NCI-H510A treated with DMSO at 0.1 percent for 48 hours (cell line): ENCODE measurements at places on chromosomes 12 and 14.

GRCh38 chr14:70708717-70709570 is 67.2 kb downstream of the TTC9 start:
- peak; percentile 42 for DNase-seq

DNA sequence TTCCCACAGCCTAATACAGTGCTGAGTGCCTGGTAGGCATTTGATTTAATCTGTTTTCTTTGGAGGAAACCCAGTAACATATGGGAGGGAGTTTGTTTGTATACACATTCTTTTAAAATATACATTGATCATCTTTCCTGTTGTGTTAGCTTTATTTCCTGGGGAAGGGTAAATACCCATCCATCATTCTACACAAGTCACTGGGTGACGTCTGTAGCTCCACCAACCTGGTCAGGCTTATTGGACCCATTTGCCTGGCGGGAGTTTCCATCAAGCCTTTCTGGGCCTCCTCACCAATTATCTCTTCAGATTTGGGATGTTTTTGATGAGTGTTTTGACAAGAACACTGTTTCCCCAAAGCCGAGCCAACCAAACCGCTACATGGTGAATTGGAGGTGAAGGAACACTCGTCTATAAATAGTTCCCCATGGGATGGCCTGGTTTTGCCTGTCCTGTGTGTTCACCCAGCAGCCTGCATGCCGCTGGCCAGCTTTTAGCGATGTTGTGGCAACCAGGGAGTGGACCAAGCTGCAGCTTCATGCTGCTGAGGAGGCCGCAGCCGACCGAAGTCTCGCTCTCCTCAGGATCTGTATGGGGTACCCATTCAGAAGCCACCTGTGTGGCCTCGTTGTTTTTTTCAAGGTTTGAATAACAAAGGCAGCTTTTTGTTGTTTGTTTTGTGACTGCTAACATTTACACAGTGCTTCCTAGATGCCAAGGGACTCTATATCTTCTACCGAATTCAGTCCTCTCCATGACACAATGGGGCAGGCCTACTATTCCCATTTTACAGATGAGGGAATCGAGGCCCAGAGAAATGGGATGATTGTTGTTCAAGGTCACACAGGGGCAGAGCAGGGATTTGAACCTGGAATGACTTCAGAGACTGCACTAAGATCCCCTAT is 22.6 kb downstream of the PLXNC1 start:
- DNase-seq, result no peak

- DNase-seq, result no peak
Measured at GRCh38 chr14:95322651-95323050, 2.9 kb upstream of the CLMN start.

DNA sequence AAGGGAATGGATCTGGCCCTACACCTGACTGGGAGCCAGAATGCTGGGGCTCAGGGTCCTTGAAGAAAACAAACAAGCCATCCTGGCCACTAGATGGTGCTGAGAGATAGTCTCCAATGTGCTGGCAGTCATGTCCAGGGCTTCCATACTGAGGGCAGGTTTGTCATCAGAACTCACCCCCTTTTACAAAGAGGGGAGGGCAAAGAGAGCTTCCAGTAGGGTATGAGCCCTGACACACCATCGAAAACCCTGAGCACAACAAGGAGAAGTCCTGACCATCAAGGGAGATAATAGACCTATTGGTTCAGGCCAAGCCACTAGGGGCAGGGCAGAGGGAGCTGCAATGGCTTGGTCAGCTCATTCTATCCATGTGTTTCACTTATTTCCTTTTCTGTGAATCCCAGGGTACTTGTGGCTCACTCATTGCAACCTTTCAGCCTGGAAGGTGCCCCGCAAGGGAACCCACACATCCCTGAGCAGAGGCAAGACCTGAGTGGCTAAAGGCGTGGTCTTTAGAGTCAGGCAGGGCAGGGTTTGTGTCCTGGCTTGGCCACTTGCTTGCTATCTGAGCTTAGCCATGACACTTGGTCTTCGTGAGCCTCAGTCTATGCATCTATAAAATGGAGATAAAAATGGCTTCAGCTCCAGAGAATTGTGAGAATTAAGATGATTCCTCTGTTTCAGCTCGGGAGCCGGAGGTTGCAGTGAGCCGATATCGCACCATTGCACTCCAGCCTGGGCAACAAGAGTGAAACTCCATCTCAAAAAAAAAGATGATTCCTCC is 6.2 kb upstream of the PLEKHH1 start:
- peak; percentile 55 for DNase-seq

GRCh38 chr12:49866859-49867569 is 24.1 kb upstream of the BCDIN3D start:
- peak; percentile 44 for DNase-seq

- no peak for DNase-seq
Measured at GRCh38 chr12:115335048-115335447, 651.1 kb upstream of the TBX3 start.

DNA sequence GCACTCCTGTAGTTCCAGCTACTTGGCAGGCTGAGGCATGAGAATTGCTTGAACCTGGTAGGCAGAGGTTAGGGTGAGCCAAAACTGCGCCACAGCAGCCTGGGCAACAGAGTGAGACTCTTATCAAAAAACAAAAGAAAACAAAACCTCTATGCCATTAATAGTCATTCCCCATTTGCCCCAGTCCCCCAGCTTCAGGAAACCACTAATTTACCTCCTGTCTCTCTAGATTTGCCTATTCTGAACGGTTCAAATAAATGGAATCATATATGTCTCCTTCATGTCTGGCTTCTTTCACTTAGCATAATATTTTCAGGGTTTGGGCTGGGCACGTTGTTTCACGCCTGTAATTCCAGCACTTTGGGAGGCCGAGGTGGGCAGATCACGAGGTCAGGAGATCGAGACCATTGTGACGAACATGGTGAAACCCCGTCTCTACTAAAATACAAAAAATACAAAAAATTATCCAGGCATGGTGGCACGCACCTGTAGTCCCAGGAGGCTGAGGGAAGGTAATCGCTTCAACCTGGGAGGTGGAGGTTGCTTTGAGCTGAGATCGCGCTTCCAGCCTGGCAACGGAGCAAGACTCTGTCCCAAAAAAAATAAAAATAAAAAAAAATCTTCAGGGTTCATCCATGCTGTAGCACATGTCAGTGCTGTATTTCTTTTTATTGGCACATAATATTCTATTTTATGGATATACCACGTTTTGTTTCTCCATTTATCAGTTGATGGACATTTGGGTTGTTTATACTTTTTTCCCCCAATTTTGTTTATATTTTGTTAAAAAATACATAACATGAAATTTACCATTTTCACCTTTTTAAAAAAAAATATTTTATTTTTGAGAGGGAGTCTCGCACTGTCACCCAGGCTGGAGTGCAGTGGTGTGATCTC is 31.9 kb downstream of the KNTC1 start:
- no peak for DNase-seq

- DNase-seq, result no peak
Measured at GRCh38 chr14:92638904-92639303, 109.5 kb downstream of the LGMN start.

DNA sequence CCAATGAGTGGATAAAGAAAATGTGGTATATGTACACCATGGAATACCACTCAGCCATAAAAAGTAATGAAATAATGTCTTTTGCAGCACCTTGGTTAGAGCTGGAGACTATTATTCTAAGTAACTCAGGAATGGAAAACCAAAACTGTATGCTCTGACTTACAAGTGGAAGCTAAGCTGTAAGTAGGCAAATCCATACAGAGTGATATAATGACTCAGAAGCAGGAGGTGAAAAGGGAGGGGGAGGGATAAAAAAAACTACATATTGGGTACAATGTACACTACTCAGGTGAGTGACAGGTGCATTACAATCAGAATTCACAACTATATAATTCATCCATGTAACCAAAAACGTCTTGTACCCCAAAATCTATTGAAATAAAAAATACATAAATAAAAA is 15.1 kb upstream of the CLEC1A start:
- no peak for DNase-seq

DNA sequence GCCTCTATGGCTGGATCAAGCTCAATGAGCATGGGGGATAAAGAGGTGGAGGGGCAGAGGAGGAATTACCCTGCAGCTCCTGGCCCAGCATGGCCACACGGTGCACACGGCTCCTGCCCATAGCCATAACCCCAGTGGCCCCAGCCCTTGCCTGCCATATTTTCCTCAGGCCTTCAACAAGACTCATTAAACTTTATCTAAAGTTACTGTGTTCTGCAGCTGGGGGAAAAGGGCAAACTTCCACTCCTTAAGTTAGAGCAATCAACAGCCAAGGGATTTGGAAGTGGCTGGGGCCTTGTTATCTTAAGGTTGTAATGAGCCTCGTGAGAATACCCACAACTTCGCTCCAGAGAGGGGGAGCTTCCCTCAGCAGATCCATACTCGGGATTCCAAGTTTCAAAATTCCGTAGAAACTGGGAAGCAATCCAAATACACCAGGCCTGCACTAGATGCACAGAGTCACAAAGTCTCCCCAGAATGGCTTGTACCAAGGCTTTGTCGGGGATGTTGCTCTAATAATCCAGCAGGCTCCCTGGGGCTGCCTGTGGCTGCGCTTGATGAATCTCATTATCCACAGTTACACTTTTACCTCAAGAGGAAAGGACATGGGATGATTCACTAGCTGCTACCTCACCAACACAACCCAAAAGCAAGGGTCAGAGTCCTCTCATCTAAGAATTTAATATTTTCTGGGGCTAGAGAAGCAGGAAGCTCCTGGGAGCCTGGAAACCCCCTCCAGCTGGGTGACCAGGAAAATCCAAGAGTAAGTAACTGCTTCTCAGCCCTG is 13.0 kb upstream of the OR6J1 start:
- no peak for DNase-seq

DNA sequence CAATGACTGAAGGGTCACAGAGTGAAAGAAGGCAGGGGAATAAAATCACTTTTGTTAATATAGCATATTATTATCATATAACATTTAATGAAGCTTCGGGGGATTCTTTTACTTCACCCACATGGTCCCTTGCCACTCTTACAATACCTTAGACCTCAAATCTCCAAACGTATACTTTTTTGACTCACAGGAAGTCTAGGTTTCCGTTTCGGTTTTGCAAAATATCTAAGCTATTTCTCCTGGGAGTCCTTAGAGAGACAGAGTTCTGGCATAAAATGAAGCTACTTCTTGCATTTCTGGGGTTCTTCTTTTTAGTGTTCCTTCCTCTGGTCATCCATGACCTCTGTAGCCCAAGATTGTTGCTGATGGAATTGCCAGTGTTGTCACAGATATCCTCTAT is 590.5 kb upstream of the ATP2B1 start:
- no peak for DNase-seq

DNA sequence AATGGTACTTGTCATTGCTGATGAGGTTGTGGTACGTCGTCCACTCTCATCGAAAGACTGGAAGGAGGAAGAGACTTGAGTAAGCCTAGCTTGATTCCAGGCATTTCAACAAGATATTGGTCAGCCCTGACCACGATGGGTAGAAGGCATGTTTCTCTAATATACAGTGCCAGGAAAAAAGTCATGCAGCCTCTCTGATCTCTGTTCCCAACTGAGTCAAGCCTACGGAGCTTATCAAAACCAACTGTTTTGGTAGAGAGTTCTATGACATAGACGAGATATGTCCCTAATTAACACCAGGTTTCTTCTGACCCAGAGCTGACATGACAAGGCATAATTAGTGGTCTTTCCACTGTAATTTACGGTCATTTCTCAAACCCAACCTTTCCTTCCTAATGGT is 58.5 kb downstream of the NIN start:
- no peak for DNase-seq

- DNase-seq, result no peak
Measured at GRCh38 chr14:53542732-53543131, 389.6 kb upstream of the DDHD1 start.

DNA sequence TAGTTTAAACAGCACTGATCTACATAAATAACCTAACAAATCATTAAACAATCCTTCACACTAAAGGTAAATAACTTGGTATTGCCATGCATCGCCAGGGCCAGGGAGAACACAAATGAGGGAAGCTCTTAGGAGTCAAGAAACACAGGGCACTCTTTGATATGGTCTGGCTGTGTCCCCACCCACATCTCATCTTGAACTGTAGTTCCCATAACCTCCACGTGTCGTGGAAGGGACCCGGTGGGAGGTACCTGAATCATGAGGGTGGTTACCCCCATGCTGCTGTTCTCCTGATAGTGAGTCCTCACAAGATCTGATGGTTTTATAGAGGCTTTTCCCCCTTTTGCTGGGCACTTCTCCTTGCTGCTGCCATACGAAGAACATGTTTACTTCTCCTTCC is 17.3 kb downstream of the TMEM132D start:
- DNase-seq, result peak; percentile 65

DNA sequence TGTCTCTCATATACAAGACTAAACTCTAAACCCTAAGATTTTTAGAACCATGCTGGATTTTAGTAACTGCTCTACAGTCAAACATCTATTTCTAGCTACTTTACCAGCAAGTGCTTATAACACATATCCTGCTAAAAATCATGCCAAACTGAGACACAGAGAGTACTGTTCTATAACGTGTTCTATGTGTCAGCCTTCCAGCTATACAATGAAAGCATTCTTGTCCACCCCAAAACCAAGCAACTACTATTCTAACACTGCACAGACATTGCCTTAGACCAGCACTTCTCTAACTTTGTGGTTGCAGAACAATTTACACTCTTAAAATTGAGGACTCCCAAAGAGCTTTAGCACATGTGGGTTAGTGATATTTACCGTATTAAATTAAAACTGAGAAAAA is 85.7 kb downstream of the SPPL3 start:
- DNase-seq, result no peak

DNA sequence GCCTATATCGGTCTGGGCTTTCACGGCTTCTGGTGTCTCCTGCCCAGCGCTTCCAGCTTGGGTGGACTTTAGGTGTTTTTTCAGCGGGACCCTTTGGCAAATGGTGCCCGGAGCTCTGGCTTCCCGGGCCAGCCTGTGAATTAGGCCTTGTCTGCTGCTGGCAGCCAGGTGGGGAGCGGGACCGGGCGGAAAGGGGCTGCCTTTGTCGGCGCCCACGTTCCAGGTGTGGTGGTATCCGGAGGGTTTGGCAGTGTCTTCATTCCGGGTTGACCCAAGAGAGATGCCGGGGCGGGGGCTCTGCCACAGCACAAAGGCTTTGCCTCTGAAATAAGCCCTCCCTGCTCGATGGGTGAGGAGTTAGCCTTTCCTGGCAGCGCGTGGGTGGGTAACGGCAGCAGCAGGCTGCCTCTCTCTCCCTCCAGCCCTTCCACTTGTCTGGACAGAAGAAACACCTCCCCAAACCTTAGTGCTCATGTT is 9.5 kb downstream of the RFLNA start:
- DNase-seq, result no peak

DNA sequence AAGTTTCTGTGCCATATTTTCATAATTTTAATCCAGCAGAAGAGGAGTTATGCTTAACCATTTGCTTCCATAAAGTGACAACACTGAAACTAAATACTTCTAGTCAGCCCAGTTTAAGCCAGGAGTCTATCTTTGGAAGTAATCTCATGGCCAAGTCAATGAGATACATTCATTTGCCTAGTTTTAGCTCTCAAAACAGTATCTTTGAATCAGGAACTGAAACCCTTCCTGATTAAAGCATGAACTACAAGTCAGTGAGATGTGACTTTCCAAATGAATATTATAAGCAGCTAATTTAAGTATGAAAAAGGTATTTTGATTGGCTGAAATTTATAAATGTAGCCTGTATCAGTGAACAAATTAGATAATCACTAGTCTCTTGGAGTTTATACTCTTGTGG is 491.5 kb downstream of the SLC6A15 start:
- no peak for DNase-seq
